ENCODE measurements at places on chromosomes 16 and 17.

GRCh38 chr16:84303023-84303422 lies 8.3 kb downstream of the WFDC1 start:
- DNase-seq, result peak; percentile 34

- no peak for DNase-seq
These were observed 51.4 kb downstream of the C17orf67 start for GRCh38 chr17:56782338-56782737.

- peak; percentile 77 for DNase-seq
These were observed 57.9 kb upstream of the MAF start for GRCh38 chr16:79658301-79659033.

- DNase-seq, result no peak
These were observed 5.2 kb downstream of the EVI2B start for GRCh38 chr17:31308372-31309334.

DNA sequence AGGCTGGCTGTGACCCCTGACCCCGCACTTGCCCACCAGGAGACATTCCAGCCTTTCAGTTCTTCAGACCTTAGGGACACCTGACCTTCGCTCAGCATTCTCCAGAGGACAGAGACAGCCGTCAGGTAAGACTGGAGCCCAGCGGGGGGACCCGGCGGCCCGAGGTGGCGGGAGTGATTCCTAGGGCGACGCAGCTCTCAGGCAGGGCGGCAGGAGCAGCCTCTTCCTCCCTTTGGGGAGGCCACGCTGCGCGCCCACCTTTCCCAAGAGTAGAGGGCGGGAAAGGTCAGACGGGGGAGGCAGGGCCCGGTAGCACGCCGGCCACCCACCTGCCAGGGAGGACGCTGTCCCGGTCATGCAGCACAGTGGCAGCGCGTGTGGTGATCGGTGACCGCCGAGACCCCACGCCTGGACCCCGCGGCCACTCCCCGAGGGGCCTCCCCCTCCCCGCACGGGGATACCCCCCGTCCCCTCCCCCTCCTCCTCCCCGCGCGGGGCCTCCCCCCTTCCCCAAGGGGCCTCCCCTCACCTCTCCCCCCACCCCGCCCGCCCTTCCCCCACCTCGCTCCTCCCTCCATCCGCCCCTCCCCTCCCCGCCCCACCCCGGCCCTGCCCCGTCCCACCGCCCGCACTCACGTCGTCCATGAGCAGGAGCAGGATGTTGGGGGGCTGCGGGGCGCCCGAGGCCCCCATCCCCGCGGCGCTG lies 472 bp downstream of the GALNS start:
- no peak for DNase-seq

DNA sequence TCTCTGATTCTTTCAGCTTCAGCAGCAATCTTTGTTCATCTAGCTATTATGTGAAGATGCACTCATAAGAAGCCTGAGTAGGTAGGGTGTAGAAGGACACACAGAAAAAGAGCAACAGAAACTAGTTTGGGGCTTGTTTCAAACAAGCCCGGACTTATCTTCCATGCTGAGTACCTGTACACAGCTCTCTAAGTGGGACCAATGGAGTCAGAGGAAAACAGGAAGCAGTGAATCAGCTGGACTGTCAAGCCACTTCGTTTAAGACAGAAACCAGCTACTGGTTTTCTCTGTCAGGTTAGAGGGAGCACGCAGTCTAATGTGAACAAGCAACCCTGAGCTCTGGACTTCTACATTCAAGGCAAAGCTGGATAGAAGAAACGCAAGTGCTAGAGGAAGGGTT lies 16.0 kb downstream of the MAP2K6 start:
- no peak for DNase-seq

GRCh38 chr17:36667922-36668321 lies 66.5 kb downstream of the MRM1 start:
- DNase-seq, result no peak

GRCh38 chr17:16282522-16282921 lies 65.5 kb downstream of the PIGL start:
- no peak for DNase-seq

DNA sequence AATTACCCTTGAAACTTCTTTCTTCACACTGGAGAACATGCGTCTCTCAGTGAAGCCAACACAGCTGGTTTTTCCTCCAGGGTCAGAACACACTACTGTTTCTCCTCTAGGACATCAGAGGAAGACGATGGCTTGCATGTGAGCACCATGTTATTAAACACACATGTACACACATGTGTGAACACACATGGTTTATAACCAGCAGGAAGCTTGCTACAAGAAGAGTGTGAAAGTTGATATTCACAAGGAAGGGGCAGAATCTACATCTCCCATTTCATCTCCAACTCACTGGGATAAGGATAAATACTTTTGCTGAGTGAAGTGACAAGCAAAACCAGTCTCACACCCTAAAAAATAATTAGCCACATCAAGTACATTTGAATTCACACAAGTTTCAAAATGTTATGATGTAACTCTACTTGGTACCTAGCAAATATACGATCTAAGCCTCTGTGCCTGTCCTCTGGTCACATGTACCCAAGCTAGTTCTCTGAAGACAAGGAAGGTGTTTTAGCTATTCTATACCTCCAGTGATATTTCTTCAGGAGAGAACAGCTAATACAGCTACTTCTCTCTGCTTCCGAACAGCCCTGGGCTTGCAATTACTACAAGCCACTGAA lies 127.7 kb downstream of the PARN start:
- DNase-seq, result no peak

DNA sequence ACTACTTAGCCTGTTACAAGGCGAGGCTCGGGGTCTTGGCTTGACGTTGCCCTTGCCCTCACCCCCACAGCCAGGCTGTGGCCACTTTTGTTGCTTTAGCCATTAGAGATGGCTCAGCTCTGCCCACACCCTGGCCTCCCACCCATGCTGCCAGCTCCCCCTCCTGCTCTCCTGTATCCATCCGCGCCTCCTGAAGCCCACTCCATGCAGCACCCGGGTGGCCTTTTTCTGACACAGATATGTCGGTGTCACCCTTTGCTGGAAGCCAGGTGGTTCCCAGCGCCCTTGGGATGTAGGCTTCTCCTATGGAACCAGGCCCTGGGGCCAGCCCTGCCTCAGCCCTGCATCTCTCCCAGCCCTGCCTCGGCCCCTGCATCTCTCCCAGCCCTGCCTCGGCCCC lies 9.7 kb downstream of the TSC2 start:
- DNase-seq, result no peak

DNA sequence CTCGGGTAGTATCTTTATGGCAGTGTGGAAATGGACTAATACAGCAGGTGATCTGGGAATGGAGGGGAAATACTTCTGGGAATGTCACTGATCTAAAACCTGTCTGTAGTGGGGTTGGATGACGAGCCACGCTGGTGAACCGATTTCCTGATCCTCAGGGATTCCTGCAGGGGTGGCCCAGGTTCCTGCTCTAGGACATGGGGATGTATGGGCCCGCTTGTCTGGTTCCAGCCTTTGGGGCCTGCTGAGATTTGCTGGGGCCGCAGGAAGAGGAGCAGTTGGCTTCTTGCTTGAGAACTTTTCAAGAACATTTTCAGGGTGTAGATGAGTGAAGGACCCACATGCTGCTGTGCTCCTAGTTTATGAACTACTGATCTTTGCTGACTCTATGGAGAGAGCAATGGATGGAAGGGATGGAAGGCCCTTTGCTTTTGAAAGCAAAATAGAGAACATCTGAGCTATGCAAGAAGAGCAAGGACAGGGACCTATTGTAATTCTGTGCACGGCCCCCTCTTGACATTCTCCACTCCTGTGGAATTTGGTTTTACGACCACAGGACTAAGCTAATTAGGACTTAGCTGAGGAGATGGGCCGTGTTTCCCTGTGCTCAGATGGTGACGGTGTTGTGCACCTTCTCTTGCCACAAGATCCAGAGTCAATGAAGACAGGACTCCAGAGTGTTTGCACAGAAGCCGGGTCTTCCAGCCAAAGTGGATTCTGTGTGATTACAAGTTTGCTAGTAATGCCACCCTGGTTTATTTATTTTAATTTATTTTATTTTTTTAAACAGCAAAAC lies 90.5 kb downstream of the SEC14L1 start:
- no peak for DNase-seq

DNA sequence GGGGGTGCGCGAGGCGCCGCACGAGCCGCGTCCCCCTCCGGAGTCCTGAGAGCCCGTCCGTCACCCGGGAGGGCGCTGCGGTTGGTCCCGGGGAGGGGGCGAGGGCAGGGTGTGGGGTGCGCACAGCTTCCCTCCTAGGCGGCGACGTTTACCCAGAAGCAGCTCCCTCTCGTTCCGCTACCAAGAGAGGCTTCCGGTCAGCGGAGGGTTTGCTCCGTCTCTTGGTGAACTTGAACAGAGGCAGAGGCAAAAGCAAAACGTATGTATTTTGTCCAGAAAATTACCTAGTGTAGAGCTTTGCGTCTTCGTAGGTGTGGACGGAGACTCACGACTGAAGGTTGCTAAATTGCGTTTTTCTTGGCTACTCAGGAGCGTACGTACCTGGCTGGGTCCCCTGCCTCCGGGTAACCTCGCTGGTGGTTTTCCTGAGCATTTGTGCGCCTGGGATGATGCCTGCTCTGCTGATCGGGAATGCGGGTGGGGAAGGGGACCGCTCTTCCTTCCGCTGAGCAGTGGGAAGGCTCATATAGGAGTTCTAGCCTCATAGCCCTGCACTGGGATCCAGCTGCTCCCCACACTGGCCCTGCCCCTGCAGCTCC lies 833 bp downstream of the WSCD1 start:
- peak; percentile 55 for DNase-seq

DNA sequence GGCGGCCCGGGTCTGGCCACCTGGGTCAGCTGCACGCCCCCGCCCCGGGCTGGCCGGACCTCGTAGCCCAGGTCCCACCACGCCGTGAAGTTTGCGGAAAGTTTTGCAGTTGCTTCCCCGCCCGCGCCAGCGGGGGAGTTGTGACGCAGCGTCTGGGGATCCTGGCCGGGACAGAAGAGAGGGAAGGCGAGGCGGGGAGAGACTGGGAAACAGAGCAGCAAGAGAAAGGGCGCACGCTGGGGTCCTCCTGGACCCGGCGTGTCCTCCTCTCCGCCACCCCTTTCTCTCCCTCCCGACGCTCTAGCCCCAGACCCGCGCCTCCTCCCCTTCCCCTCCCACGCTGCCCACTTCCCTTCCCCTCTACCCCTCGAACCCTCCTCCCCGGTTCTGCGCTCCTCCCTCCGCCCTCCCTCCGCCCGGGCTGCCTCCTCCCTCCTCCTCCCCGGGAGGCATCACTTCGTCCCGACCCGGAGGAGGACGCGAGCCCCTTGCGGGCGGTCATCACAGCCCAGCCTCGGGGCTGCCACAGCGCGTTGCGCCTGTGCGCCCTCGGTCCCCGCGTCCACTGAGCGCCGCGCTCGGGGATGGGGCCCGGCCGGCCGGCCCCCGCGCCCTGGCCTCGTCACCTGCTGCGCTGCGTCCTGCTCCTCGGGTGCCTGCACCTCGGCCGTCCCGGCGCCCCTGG lies at the start of gene MRC2:
MRC2 (plus strand) TSS at position 452 of the 685 bp plus-strand sequence; CDS start at position 585, 133 bp downstream.
- no peak for DNase-seq

DNA sequence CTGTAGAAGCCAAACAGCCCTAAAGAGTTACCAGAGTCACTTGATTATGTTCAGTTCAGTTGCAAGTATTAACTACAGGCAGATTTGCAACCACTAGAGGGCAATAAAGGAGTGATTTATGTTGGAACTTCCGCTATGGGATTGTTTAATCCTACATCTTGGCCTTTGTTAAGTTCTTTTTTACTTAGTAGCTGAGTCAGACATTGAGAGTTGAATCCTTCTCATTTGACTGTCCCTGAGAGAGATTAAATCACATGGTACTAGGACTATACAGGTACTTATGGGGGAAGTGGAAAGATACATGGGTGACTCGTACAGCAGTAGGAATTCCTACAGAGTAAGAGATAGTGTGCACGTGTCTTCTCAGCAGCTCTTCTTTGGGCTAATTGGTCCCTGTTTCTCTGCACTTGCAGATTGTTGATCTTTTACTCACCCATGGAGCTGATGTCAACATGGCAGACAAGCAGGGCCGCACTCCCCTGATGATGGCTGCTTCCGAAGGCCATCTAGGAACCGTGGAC lies 40.3 kb downstream of the CYB561 start:
- DNase-seq, result peak; percentile 48

DNA sequence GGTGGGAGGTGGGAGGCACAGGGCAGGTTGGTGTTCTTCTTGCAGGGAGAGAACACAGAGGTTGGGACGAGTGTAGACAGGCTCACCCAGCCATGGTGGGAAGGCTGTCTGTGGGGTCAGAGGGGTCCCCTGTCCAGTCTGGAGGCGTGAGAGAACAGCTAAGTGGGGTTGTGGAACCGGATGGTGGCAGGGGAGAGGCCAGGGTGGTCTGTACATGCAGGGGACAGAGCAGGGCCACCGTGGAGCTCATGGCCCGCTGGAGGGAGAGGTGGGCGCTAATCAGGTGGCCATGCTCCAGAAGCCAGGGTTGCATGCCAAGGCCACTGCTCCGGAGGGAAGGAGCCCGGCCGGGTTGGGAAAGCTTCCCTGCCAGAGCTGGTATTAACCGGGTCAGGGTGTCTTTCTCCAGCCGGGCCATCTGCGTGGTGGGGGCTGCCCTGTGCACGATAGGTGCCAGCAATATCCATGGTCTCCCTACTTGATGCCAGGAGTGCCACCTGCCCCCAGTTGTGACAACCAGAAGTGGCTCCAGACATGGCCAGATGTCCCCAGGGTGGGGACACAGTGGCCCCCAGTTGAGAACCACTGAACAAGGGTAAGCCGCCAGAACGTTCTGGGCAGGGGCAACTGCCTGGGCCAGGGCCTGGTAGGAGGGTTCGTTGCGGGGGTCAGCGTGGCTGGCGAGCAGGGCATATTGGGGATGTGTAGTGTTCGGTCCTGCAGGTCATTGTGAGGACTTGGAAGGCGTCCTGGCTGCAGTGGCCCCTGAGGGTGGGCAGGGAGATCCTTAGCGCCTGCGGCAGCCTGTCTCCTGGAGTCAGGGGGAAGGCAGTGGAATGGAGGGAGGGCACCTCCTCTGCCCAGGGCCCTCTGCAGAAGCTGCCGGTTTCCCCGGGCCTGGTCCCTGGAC lies 5.1 kb downstream of the SNN start:
- peak; percentile 55 for DNase-seq

DNA sequence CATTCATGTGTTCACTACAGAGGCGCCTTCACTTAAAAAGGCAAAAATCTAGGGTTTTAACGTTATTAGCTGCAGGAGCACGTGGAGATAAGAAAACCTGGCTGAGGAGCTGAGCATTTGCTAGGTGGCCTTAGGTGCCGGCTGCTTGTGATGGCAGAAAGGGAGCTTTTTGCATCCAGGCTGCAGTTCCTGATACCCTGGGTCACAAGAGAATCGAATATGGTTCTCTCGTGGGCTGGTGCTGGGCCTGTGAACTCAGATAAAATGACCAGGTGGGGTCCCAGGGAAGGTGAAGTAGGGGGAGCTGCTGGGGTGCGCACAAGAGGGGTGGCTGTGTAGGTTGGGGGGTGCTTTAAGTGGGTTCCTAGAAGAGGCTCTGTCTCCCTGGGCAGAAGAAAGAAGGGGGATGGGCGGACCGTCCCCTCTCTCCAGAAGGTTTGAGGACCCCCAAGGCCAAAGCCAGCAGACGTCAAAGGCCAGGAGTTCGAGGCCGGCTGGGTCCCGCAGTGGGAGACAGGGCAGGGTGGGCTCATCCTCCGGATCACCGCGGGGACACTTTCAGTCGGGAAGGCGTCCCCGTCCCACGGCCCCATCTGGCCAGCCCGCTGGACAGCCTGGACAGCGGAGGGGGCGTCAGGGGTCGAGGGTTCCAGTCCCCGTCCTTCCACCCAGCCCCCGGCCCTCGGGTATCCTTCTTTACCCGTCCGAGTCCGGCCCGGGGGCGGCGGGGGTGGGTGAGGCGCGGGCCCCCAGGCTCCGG lies 740 bp upstream of the CMIP start:
- peak; percentile 49 for DNase-seq

GRCh38 chr17:40531051-40531991 lies 29.9 kb upstream of the TNS4 start:
- no peak for DNase-seq

Measured in G401 (cell line).